ENCODE measurements at places on chromosomes 16 and 17.

- DNase-seq: peak; percentile 55
Observed at GRCh38 chr17:50604513-50604912, 30.2 kb upstream of the ABCC3 start.

DNA sequence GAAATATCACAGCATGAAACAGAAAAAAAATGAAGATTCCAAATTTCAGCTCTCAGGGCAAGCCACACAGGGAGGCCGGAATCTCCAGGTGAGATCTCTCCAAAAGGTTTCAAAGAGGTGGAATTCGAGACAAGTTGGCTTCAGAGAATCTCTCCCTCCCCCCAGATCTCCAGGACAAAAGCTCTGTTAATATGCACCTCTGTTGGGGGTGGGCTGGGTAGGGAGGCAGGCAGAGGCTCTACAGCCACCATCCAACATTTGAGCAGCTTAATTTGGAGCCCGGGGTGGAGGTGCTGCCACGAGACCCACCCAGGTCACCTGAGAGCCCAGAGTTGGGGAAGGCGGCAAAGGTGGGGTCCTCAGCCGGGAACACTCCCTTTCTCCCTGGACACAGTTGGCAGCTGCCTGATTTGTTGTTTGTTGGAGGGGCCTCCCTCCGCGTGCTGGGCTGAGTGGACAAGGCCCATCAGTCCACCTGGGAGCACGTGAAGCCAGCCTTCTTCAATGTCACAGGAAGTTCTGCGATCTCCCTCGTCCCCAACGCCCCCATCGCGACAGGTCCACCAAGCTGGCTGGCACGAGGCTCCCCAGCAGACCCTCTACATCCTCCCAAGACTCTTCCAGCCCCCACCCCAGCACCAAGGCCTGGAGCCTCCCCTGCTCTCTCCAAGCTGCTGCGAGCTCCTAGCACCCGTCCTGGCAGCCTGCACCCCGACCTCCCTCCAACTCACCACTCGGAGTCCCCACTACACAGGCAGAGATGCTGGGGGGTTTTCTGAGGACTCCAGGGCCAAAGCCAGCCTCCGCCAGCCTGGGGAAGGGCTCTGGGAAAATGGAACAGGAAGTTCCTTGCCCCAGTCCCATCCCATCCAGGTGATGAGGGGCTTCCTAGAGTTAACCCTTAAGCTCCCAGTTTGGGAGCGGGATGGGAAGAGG lies at the start of gene ZSCAN10:
TSS of gene ZSCAN10 (minus strand) at position 836 of the 936 bp plus-strand sequence. CDS start 6,357 bp downstream, outside the sequence.
- no peak for DNase-seq

DNA sequence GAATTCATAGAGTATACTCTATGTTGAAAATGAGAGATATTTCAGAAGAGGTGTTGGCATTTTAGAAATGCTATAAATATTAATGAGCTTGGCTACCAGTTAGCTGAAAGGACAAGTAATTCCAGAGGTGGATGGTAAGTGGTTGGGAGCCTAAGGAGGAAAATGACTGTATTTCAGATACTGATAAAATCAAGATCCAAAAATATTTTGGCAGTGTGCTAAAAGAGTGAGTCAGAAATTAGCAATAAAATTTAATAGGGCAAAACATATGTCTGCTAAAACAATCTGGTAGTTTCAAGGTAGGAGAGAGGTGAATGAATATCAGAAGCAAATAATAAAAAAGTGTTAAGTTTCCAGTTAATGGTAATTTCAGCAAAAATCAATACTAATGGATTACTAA lies 1287.9 kb downstream of the CDH8 start:
- DNase-seq: no peak

- DNase-seq: no peak
Observed at GRCh38 chr17:55545806-55546205, 34.6 kb upstream of the SMIM36 start.

GRCh38 chr17:42354956-42355843 lies 33.0 kb downstream of the STAT3 start:
- DNase-seq: no peak

- no peak for DNase-seq
Observed at GRCh38 chr16:27362570-27363245, 39.3 kb upstream of the IL21R start.

- no peak for DNase-seq
Observed at GRCh38 chr17:42340691-42341127, 47.5 kb downstream of the STAT3 start.

- DNase-seq: peak; percentile 13
Observed at GRCh38 chr16:70437582-70438557, 1.0 kb downstream of the ST3GAL2 start.

DNA sequence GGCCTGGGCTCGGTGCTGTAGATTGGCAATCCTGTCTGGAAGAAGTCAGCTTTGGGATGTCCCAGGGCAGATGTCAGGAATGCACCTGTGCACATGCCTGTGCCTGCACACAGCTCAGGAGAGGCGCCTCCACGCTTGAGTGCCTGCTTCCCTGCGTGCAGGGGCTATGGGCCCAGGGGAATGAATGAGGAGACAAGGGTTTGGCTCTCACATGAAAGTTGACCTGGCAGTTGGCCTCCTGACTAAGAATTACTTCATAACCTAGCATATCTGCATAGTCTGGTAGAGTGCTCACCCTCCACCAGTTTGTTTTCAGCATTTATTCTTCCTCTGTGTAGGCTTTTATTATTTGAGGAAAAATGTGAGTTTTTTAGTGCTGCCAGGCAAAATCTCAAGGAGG lies 50.0 kb downstream of the PLD6 start:
- DNase-seq: no peak

Data from NCI-H524 treated with DMSO at 0.1 percent for 48 hours (cell line).